ENCODE measurements at places on chromosomes 4 and X. TPM values are rescaled to one million over a fixed set of nuclear protein-coding genes. Genes with fewer than 3 reads are reported as not detected.
A peak's percentile ranks its signal among the peaks of the same experiment; 100 is the strongest.

DNA sequence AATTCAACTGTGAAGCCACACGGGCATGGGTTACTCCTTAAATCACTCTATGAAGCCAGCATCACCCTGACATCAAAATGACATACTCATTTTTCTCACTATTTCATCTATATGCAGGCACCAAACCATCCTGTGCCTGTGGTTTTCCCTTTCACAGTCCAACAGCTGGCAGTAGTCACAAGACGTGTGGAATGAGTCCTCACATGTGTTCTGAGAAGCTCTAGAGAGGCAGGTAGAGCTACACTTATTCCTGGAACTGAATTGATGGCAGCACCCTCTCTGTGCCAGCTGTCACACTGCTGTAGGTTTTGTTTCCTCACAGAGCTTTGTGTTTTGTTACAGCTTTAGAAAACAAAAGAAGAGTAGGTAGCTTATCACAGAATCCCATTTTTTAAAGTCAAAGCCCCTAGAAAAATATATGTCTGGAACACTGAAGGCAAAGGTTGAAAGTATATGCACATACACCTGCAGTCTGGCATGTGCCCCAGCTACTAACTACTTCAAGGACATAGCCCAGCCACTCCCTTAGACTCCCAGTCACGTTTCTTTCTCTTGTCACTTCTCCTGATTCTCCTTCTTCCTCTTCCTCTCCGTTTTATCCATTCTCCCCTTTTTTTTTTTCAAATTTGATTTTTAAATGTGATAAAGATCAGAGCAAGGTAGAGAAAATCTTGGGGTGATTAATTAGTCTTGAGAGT is 107.1 kb downstream of the ANXA10 start:
- DNase-seq, result peak; percentile 9
- no peaks in the 10 kb centered on the region for H3K27me3 ChIP-seq
- peaks cover 13% of the 10 kb centered on the region for H3K36me3 ChIP-seq

GRCh38 chr4:144423930-144424329 is 222.0 kb upstream of the HHIP start:
- no peak overlapping the region for H3K27ac ChIP-seq
- H3K27me3 ChIP-seq, result no peaks in the 10 kb centered on the region
- H3K4me3 ChIP-seq, result no peak overlapping the region
- DNase-seq, result no peak

DNA sequence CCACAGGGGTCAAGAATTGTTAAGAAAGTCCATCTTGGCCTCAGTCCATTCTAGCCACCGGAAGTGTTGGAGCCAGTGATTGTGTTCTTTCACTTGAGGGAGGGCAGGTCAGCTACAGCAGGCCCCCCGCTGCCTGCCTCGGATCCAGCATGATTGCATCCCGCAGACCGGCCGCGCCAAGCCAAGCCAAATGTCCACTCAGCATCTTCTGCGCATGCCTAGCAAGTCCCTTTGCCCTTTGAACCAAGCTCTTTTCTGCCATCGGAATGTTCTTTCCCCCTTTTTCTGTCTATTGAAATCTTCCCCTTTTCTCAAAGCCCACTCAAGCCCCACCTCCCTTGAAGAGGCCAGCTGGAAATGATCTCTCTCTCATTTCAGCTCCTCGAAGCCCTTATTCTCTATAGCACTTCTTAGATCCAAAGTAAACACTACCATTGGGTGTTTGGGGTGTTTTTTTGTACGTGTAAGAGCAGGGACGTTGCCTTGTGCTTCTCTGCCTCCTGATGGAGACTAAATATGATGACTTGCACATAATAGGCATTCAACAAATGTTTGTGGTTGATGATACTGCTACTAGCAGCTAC is 147.8 kb upstream of the BCOR start:
- H3K36me3 ChIP-seq, result no peaks in the 10 kb centered on the region
- H3K27me3 ChIP-seq, result no peaks in the 10 kb centered on the region
- no peak for DNase-seq
- H3K4me1 ChIP-seq, result peaks cover 12% of the 10 kb centered on the region

DNA sequence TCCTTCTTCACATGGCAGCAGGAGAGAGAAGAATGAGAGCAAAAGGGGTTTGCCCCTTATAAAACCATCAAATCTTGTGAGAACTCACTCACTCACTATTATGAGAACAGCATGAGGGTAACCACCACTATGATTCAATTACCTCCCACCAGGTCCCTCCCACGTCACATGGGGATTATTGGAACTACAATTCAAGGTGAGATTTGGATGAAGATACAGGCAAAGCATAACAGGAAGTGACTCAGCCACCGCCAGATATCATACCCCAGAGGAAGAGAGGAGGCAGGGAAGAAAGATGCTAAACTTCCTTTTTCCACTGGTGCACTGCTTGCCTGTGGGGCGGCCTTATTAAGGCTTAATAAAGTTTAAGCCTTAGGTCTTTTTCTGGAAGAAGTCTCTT is 766.1 kb downstream of the KCTD8 start:
- no peak overlapping the region for H3K4me3 ChIP-seq
- H3K27me3 ChIP-seq, result no peaks in the 10 kb centered on the region
- H3K4me1 ChIP-seq, result no peaks in the 10 kb centered on the region
- DNase-seq, result no peak
- H3K27ac ChIP-seq, result no peak overlapping the region

MUC7 gene
- not detected for total RNA-seq

AP1S2 gene
- 41.2 TPM for total RNA-seq

GRCh38 chr4:158442736-158443135 is 78.9 kb upstream of the RXFP1 start:
- no peak overlapping the region for H3K4me3 ChIP-seq
- no peak overlapping the region for H3K27ac ChIP-seq
- DNase-seq, result no peak
- no peaks in the 10 kb centered on the region for H3K4me1 ChIP-seq

GPC3 gene
- 1.0 TPM for total RNA-seq

DNA sequence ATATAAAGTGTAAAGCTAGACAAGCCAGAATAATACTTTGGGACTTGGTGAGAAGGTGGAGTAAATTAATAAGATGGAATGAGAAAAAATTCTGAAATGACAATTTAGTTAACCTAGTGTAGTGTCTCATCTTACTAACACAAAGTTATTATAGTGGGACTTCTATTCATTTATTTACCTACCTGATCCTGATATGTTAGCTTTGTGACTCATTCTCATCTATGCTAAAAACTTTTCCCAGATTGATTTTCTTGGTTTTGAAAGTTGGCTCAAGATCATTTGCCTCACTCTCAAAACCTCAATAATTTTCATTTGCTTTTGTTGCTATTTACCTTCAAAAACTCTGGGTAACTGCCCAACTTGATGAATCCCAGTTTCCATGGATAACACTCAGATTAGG is 698.6 kb downstream of the SH3BGRL start:
- H3K4me3 ChIP-seq, result no peak overlapping the region
- no peaks in the 10 kb centered on the region for H3K4me1 ChIP-seq
- H3K27ac ChIP-seq, result no peak overlapping the region
- DNase-seq, result no peak

- no peaks in the 10 kb centered on the region for H3K4me1 ChIP-seq
- no peak overlapping the region for H3K27ac ChIP-seq
- no peak for DNase-seq
Measured at GRCh38 chr4:81538716-81539427, 67.2 kb upstream of the RASGEF1B start.

UTP3 gene
- total RNA-seq, result 40.2 TPM

DNA sequence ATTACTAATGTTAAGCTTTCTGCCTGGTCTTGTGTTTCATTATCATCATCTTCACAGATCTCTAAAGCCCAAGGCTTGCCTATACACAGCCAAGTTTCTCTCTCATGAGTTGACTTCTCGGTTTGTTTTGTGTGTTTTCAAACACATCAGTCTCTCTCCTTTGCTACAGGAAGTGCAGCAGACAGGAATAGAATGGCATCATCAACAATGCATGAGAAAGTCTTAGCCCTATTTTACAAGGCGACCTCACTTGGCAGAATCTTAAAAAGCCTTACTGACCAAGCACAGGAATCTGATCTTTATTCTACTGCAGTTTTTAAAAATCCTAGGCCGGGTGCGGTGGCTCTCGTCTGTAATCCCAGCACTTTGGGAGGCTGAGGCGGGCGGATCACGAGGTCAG is 36.8 kb downstream of the CC2D2A start:
- H3K4me3 ChIP-seq, result no peak overlapping the region
- no peaks in the 10 kb centered on the region for H3K36me3 ChIP-seq
- no peaks in the 10 kb centered on the region for H3K27me3 ChIP-seq
- no peak for DNase-seq

DNA sequence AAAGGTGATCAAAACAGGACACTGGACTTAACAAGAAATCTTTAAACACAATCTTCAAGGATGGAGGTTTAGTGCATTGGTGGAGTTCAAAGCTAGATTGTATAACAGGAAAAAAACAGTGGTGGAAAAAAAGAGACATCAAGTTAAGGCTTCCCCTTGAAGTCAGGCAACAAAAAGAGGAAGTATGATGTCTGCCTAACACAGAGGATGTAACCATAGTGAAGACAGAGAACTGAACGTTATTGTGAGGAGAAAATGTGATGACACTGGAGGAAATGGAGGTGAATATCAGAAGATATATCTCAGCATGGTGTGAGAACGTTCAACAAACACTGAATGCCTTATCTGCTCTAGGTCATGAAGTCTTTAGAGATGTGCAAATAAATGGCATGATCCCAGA is 192.4 kb upstream of the AR start:
- no peak overlapping the region for H3K27ac ChIP-seq
- H3K36me3 ChIP-seq, result no peaks in the 10 kb centered on the region
- DNase-seq, result no peak
- H3K27me3 ChIP-seq, result no peaks in the 10 kb centered on the region
- no peaks in the 10 kb centered on the region for H3K4me1 ChIP-seq
- H3K4me3 ChIP-seq, result no peak overlapping the region

SPANXD gene
- not detected for total RNA-seq

Data from activated CD4-positive, alpha-beta T cell treated with anti-CD3 and anti-CD28 coated beads, Interleukin-2, amount 10 ng/mL, durations not matched to agents 7 days and 5 days (primary cell).